T-helper 1 cell treated with Interleukin-12 subunit alpha and Interleukin-12 subunit beta and Interleukin-4 antibody, amounts not matched to agents 30 ng/mL and 1 ng/mL, for 36 hours (primary cell): ENCODE measurements at places on chromosomes 2 and 18. TPM values are rescaled to one million over a fixed set of nuclear protein-coding genes. Genes with fewer than 3 reads are reported as not detected.

Gene FASTKD1
- 35.9 and 39.2 TPM in 2 replicates for total RNA-seq

Gene PLCD4
- 0.49 and 0.64 TPM in 2 replicates for total RNA-seq

Gene SYT4
- not detected in 2 replicates for total RNA-seq

Gene FRZB
- total RNA-seq: not detected in 2 replicates

Gene SKOR2
- total RNA-seq: not detected in 2 replicates

Gene ATOH8
- total RNA-seq: 1.8 and 2.1 TPM in 2 replicates

Gene REG1B
- not detected in 2 replicates for total RNA-seq

Gene PER2
- total RNA-seq: 10.6 and 10.7 TPM in 2 replicates

Gene GKN2
- total RNA-seq: not detected in 2 replicates

Gene CYP27C1
- total RNA-seq: not detected in 2 replicates

Gene SLC19A3
- not detected in 2 replicates for total RNA-seq

Gene AFF3
- 0.93 and 1.2 TPM in 2 replicates for total RNA-seq

Gene C1QL2
- not detected in 2 replicates for total RNA-seq

Gene CDH2
- 0.27 and 0.61 TPM in 2 replicates for total RNA-seq

Gene USP14
- 77.0 and 77.7 TPM in 2 replicates for total RNA-seq

Gene UNC80
- not detected in 2 replicates for total RNA-seq

Gene TEKT4
- 0.39 and 0.64 TPM in 2 replicates for total RNA-seq

Gene CYS1
- 1.3 and 1.6 TPM in 2 replicates for total RNA-seq

Gene COLEC12
- not detected in 2 replicates for total RNA-seq

Gene RFX8
- total RNA-seq: 2.8 and 4.3 TPM in 2 replicates

Gene CCDC85A
- total RNA-seq: not detected in 2 replicates

Gene FN1
- total RNA-seq: 11.5 and 11.6 TPM in 2 replicates

Gene SLC4A3
- total RNA-seq: not detected in 2 replicates

Gene SRD5A2
- not detected in 2 replicates for total RNA-seq

Gene EML4
- 108 and 109 TPM in 2 replicates for total RNA-seq

Gene PSD4
- total RNA-seq: 334 and 338 TPM in 2 replicates

Gene METTL21A
- 15.8 and 18.1 TPM in 2 replicates for total RNA-seq
